ENCODE measurements at places on chromosomes 3 and 15.

GRCh38 chr15:90291679-90292356, 26.3 kb downstream of the NGRN start:
- DNase-seq = no peak

- DNase-seq = no peak
These were observed 3.2 kb upstream of the INSYN1 start for GRCh38 chr15:73756390-73756789.

GRCh38 chr15:99556011-99556410, 9.8 kb upstream of the MEF2A start:
- no peak for DNase-seq

DNA sequence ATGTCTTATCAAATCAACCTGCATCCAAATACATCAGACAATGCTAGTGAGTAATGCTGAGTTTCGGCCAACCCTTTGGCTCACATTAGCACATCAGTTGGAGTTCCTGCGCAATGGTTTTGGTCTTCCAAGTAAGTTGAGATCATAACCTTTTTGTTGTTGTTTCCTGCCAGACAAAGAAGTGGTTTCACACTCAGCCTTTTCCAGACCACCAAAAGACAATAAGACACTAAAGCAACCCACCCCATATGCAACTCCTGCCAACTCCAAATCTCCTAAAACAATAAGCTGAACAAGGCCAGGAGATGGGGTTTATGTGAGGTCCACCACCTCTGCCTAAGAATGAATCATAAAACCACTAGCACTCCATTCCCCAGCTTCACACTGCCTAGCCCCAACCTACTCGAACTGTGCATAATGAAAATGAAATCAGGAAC, 177.0 kb downstream of the ERC2 start:
- DNase-seq = no peak

DNA sequence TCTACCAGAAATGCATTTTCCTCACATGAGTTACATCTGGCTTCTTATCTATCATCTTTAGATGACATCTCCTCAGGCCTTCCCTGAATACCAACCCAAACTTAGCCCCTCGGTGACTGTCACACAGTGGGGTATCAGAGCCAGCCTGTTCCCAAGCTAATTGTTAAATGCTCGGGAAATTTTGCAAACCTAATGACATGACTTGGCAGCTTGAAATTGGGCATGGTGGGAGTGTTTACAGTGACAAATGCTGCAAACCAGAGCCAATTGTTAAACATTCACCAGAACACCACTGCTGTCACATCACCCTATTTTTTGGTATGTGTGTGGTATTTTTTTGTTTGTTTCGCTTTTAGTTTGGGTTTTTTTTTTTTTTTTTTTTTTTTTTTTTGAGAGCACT, 130.8 kb downstream of the HCN4 start:
- no peak for DNase-seq

- DNase-seq = no peak
These were observed 27.2 kb downstream of the USP3 start for GRCh38 chr15:63531586-63531985.

GRCh38 chr3:33942483-33943150, 144.2 kb downstream of the PDCD6IP start:
- DNase-seq = no peak

DNA sequence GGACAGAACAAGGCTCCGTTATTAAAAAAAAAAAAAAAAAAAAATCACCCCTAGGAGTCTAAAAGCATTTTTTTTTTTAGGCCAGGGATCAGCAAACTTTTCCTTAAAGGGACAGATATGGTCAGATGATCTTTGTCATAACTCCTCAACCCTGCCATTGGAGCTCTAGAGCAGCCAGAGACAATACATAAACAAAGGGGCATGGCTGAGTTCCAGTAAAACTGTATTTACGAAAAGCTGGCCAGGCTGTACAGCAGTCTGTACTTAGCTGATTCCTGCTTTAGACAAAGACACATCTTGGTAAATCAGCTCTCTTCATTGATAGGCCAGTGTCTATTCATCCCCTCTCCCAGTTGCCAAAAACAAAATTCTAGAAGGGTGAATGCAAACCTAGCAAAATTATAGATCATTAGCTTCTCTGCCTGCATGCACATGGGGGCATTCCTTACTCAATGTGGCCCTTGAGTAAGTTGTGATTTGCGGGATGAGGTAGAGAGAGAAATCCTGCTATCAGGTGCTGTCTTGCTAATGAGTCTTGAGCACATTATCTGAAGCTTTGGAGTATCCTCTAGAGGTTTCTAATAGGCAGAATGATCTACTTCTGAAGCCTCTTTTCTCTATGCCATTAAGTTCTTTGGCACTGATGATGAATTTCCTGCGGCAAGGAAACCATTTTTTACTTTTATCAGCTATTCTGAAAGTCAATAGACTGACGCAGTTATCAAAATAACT, 35.2 kb downstream of the SENP8 start:
- no peak for DNase-seq

DNA sequence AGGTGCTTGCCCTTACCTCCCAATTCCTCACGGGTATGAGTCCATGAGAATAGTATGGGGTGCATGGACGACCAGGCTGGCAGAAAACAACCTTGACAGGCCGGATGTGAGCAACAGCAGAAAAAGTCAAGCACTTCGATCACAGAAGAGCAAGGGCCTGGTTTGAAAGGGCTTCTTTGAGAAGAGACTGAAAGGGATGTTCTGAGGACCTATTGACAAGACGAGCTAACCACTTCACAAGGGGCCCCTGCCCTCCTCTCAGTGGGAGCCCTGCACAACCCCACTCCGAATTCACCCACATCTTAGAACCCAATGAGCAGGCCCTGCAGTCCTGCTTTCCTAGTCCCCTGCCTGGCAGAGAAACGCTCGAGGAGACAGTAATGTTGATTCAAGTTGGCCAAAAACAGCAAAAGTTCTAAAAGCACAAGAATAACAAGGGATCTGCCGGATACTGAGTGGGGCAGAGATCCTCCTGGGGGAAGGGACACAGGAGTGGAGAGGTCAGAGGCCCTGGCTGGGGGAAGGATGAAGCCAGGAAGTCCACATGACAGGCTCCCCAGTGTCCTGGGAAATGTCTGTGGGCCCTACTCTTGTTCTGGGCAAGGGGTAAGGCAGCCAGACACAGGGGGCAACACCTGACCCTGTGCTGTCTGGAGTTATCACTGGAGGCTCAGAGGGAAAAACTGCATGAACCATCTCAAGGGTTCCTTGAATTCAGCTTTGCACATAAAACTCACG, 14.8 kb upstream of the CX3CR1 start:
- DNase-seq = no peak

DNA sequence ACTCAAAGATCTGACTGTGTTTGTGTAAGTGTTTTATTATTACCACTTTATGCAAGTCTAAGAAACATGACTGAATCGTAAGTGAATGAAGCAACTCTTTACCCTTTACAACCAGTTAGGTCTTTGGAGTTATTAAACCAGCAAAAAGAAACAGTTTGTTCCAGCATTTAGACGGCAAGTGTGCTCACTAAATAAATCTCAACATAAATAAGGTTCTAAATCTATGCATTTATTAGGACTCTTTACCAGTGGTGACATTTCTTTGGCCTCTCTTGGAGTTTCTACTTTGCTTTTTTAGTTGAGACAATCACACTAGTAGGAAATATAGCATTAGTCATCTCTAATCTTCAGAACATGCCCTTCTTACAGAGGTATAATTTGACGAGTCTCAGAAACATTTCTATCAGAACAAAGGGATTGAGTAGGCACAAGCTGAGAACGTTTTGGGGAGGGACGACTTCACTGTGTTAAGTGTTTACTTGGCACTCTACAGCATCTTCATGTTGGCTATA, 739.9 kb upstream of the NR2F2 start:
- no peak for DNase-seq

DNA sequence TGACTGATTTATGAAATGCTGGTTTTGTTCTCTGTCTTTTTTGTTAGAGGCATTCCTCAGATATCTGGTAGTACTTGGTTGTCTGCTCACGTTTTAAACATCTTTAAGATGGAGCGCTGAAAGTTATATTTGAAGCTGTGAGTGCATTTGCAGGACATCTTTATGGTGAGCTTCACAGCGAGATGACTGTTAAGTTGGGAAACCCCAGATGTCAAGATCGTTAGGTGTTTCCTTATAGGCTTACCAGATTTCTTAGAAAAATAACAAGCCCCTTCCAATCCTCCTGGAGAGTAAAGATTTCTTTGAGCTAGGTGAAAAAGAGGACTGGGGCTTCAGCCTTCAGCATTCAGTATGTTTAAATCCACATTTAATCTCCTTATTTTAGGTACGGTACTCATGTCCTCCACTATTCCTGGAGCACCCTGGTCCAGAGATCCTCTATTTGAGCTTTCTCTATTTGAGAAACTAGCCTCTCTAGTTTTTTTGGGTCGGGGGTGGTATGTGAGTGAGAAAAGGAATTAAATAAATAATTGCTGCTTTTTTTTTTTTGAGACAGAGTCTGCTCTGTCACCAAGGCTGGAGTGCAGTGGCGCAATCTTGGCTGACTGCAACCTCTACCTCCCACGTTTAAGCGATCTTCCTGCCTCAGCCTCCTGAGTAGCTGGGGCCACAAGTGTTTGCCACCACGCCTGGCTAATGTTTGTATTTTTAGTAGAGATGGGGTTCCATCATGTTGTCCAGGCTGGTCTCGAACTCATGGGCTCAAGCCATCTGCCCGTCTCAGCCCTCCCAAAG, 72.3 kb downstream of the ZNF609 start:
- no peak for DNase-seq

- DNase-seq = no peak
These were observed at the start of gene GASK1A for GRCh38 chr3:42979044-42979972. TSS of gene GASK1A (plus strand) at chr3:42979311. CDS start at chr3:42979643, 332 bp downstream.

GRCh38 chr3:42298259-42298658, 32.3 kb upstream of the CCK start:
- DNase-seq = no peak

- peak; percentile 28 for DNase-seq
These were observed 3.8 kb upstream of the ACAD9 start for GRCh38 chr3:128875556-128876120.

- no peak for DNase-seq
These were observed 282.2 kb upstream of the LRRN1 start for GRCh38 chr3:3516996-3517395.

DNA sequence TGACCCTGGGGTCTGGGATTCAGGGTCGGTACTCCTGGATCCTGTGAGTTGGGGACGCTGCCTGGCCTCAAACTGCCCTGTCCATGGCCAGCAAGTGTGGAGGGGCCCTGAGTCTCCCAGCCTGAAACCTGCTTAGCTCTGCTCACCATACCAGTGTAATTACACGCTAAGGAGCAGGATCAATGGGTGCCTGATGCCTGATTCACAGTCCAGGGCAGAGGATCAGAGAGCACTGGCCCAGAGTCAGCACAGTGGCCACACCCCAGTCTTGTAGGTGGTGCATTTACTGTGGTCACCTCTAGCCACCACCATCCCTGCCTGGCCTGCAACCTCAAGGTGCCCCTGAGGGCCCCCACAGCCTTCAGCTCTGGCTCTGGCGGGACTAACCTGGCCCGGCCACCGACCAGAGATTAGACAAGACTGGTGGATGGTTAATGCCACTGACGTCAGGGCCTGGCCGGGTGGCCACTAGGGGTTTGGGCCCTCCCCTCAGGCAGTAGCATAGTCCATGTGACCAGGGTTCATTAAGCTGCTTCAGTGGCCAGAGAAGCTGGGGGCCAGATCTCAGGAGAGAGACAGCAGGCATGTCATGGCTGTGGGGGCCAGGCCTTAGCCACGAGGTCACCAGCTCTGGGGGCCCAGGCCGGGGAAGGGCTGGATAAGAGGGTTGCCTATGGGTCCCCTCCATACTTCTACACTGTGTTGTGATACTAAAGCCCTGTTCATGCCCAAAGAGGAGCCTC, 3.3 kb upstream of the SLC38A3 start:
- DNase-seq = no peak

GRCh38 chr3:107465064-107465631, 57.6 kb upstream of the BBX start:
- DNase-seq = no peak

DNA sequence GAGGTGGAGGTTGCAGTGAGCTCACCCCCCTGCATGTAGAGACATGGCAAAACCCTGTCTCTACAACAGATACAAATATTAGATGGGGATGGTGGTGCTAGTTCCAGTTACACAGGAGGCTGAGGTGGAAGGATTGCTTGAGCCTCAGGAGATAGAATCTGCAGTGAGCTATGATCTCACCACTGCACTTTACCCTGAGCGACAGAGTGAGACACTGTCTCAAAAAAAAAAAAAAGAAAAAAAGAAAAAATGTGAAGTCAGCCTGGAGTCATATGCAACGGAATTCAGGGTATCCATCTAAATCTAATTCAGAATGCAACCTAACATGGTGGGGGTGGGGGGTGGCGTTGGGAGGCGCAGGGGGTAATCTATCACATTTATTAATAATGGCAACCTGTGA, 37.1 kb upstream of the NR2F2 start:
- DNase-seq = no peak

GRCh38 chr3:50567011-50567385, 549 bp downstream of the C3orf18 start:
- no peak for DNase-seq

DNA sequence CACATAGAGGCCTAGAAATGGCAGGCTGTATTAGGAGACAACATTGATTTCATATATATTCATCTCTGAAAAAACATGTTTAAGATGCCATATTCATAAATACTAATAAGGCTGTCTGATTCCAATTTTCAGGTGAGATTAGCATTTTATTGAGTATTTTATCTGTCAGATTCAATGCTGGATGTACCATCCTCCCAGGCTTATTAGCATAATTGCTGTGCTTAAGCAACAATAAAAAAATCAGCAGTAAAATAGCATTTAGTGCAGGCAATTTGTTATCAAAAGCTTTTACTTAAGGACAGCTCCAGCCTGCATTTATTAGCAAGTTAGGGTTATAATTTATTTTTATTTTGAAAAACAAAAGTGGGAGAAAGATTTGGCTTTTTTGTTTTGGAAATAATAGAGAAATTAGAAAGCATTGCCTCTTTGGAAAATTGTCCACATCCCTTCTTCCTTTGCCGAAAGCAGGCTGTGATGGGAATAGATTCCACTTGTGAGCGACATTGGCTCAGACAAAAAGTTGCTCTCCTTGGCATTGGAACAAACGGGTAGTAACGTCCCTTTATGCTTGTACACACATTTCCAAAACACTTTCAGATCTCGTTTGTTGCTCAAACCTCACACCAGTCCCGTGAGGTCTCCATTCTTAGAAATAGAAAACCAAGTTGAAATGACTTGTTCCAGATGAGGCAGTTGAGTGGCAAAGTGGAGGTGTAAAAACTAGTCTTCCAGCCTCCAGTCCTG, 134.0 kb downstream of the LPP start:
- DNase-seq = no peak

GRCh38 chr15:33778852-33779251, 189.4 kb upstream of the CHRM5 start:
- no peak for DNase-seq

DNA sequence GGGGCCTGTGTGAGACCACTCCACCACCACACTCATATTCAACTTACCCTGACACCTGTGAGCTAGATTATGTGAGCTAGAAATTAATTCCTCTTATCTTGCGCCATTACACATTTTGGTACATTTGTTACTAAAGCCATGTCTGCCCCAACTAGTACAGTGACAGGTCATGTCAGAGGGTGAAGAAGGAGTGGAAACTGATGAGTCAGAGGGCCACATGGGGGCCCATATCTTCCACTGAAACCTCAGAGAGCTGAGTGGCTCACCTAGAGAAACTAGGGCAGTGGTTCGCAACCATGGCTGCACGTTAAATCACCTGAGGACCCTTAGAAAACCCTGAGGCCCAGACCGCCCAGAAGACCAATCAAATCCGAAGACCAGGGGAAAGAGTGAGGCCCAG, 15.7 kb upstream of the MEF2A start:
- DNase-seq = no peak

- DNase-seq = no peak
These were observed 87.0 kb downstream of the CTNNB1 start for GRCh38 chr3:41286305-41286704.

- no peak for DNase-seq
These were observed 236.1 kb downstream of the RORA start for GRCh38 chr15:60993008-60993407.

- DNase-seq = no peak
These were observed 92.4 kb upstream of the WNT5A start for GRCh38 chr3:55579496-55579895.

Data from activated CD4-positive, CD25-positive, alpha-beta regulatory T cell treated with anti-CD3 and anti-CD28 coated beads, Interleukin-2, amount 50 U/mL, for 16 hours (primary cell).